ENCODE measurements at places on chromosomes 12 and 14.

- no peak for DNase-seq
Observed at GRCh38 chr14:77097006-77097699, 905 bp upstream of the CIPC start.

DNA sequence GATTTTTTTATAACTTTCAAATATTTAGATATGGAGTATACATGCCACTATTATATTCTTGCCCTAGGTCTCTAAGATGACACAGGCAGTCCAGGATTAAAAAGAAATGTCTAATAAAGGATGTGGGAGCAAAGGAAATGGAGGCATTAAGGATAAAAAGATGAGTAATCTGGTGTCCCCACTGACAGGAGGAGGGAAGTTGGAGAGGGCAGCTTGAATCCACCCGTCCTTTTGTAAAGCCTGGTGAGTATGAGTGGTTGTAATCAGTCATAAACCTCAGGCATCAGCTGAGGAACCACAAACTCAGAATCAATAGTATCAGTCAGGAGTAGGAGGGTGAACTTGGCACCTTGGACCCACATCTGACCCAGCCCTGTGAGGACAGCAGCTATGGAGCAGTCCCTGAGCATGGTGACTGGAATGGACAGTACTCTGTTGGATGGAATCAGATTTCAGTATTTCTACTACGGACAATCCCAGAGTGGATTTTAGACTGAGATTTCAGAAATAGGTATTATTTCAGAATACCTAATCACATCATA is 100.5 kb downstream of the EXOC5 start:
- DNase-seq = no peak

- no peak for DNase-seq
Observed at GRCh38 chr12:110972866-110973265, 52.5 kb upstream of the MYL2 start.

GRCh38 chr14:103385929-103386712 is 906 bp downstream of the MARK3 start:
- no peak for DNase-seq

DNA sequence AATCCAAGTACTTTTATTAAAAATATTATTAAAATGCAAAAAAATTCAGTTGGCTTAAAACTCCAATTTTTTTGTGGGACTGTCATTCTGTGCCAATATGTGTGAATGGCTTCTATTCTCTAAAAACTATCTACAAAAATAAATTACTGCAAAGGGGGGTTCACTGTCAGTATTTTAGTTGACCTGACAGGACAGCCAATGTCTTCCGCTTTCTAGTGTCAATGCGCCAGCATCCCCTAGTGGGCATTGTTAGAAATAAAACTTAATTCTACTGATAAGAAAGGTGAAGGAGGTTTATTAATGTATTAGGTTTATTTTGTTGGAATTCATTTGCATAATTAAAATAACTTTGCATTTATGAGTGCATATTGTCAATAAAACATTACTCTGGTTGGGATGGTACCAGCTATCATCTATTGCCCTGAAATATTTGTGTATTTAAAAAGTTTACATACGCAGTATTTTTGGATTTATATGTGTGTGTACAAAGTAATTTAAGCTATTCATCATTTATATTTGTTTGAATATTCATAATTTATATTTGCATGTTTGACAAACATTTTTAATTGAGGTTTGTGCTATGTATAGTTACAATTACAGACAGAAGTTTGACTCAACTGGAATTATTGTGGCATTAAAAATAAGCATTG is 527.2 kb downstream of the FLRT2 start:
- DNase-seq = no peak

- no peak for DNase-seq
Observed at GRCh38 chr14:51282517-51282916, 42.5 kb downstream of the TMX1 start.

DNA sequence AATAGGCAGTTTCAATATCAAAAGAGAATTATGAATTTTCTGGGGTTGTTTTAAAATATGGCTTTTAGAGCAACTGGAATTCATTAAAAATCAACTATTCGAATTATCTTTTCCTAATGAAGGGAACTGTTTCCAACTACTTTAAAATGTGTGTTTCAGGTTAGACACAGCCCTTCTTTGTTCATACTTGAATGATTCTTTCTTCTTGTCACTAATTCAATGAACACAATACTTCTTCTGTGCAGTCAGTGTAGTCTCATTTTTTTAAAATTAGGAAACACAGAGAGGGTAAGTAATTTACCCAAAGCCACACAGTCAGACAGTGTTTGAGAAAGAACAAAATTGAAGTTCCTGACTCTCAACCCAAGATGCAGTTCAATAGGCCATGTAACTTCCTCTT is 414.0 kb downstream of the CCDC91 start:
- DNase-seq = no peak

DNA sequence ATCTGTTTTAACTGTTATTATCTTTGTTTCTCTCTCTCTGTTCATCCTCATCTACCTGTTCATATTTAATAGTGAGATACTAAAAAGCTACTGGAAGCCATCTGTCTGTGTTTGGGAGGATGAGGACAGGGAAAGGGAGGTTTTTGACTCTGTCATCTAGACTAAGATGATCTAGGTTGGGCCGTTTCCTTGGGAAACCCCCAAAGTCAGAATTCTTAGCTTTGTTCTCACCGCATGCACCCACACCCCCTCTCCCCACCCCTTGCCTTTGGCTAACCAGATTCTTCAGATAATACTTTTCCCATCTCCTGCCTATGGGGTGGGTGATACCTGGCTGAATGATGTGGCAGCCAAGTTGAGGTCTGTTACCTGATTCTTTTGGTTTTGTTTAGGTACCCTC is 73.0 kb downstream of the PRICKLE1 start:
- no peak for DNase-seq

- DNase-seq = no peak
Observed at GRCh38 chr14:87461704-87462103, 531.3 kb downstream of the GALC start.

- peak; percentile 63 for DNase-seq
Observed at GRCh38 chr14:73753887-73754795, 40.0 kb upstream of the PNMA1 start.

- DNase-seq = no peak
Observed at GRCh38 chr12:15157269-15157671, 63.9 kb downstream of the RERG start.

DNA sequence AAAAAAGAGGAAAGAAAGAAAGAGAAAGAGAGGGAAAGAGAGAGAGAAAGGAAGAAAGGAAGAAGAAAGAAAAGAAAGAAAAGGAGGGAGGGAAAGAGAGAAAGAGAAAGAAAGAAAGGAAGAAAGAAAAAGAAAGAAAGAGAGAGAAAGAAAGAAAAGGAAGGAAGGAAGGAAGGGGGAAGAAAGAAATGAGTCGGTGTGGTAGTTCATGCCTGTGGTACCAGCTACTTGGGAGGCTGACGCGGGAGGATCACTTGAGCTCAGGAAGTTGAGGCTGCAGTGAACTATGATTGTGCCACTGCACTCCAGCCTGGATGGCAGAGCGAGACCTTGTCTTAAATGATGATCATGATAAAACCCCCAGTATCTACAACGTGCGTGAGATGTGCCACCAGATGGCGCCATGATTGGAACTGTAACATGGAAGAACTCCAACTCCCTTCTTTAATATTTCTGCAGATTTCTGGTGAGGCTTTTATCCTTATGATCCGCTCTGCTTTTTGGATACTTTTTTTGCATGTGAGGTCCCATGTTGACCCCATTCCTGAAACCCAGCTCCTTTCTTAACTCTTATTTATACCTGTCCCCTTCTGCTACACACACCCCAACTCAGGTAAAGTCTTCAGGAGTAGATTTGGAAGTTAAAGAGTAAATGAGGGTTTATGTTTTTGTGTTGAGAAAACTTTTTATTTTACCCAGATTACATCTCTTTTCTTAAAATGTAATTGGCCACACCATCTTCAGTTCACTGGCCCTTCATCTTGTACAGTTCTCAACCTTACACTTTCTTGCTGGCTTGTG is 25.6 kb downstream of the RNASE10 start:
- no peak for DNase-seq

- DNase-seq = no peak
Observed at GRCh38 chr12:130434560-130434959, 96.9 kb downstream of the PIWIL1 start.

- DNase-seq = no peak
Observed at GRCh38 chr14:90828642-90829487, 12.6 kb upstream of the TTC7B start.

DNA sequence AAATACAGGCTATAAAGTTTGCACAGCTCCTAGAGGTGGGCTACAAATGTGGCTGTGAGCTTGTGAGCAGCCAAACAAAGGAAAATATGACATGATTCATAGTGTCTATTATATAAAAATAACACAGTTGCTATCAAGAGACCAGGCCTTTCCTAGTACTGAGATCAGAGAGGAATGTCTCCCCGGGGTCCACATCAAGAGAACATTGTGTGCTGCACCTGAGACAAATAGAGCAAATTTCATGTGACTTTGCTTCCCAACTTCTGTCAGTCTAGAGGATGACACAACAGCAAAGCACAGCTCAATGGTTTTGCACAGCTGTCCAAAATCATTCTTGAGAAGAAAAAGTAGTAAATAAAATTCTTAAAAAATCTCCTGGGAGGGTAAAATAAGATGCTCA is 297.5 kb upstream of the PRKD1 start:
- no peak for DNase-seq

GRCh38 chr12:90075685-90076084 is 367.0 kb upstream of the ATP2B1 start:
- no peak for DNase-seq

DNA sequence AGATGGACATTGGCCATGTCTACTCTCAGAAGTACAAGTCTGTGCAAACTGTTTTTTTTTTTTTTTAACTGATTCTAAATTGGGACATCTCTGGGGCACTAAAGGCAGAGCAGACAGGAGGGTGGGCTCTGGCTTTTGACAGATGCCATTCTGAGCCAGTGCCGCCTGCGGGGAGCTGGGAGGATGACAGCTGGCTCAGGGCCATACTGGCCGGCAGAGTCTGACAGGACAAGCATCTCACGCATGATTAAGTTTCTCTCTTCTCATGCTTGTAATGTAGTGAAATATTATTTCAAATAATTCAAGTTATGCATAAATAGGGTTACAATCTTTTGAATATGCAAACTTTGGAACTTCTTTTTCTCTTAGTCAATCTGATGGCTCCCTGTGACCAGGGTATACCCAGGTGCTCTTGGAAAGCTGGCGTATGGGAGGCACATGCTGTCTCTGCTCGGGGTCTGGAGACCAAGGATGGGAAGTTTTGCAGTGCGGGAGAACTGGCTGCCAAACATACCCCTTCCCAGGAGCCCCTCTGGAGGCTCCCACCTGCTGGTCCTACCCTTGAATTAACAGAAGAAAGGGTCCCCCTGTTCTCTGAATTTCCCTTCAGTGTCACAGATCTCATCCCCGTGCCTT is 7.6 kb downstream of the CDCA4 start:
- no peak for DNase-seq

DNA sequence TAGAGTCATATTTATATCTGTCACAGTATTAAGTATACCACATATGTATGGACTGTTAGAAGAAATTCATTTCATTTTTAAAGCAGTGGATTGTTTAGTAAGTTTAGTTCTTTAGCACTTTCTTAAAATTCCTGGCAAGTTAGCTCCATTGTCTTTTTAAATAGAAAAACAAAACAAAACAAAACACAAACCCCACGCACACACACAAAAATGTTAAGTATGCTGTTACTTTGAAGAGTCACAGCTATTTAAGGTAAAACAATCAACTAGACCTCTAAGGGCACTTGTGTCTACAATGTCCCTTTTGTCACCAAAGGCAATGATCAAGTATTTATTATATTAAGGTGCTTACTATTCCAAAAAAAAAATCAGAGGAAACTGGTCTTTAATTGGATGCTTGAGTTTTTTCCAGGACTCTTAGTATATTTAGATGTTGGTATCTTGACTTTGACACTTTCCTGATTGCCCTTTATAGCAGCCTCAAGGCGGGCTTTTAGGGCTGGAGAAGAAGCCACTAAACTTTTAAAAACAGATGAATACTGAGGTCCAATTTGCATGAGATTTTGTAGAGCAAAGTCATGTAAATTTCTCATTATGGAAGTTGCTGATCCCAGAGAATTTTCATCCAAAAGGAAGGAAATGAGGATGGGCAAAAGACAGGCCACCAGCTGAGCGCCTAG is 85.5 kb upstream of the HECTD1 start:
- DNase-seq = no peak

DNA sequence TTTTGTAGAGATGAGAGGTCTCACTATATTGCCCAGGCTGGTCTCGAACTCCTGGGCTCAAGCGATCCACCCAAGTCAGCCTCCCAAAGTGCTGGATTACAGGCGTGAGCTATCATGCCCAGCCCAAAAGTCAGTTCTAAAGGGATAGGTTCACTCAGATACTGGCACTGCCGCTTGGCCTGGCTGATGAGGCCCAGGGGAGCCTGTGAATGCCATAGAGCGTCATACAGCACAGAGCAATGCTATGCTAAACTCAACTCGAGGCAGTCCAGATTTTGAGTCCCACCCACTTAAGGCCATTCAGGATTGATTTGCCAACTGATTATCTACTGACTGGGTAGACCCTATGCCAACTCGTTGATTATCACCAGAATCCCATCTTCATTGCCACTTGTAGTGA is 179.4 kb downstream of the ESR2 start:
- DNase-seq = no peak

- DNase-seq = no peak
Observed at GRCh38 chr12:8012651-8013309, 19.7 kb upstream of the FOXJ2 start.

- DNase-seq = no peak
Observed at GRCh38 chr12:1189163-1189562, 198.1 kb downstream of the ERC1 start.

- no peak for DNase-seq
Observed at GRCh38 chr12:92248977-92249376, 103.3 kb upstream of the BTG1 start.

DNA sequence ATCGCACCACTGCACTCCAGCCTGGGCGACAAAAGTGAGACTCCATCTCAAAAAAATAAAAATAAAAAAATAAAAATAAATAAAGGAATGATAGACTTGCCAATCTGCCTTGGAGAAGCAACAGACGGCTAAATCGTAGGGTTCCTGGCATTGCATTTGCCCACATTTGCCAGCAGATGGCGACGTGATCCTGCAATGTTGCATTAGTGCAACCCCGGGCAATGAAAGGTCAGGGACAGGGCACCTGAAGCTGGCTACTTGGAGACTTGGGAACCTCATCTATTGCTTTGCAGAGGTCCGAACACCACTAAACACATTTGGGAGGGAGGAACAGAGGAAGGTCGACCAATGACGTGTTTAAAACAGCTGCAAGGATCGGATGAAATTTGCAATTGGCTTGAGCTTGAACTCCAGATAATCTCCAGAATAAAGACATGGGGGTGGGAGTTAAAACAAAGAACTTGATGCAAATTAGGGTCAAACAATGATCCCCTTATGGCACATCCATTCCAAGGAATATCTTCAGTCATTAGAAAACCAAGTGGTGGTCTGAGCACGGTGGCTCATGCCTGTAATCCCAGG is 34.6 kb downstream of the SPRING1 start:
- DNase-seq = peak; percentile 49
